Stimulated activated CD8-positive, alpha-beta memory T cell treated with anti-CD3 and anti-CD28 coated beads, Interleukin-4, amount 100 ng/mL, for 48 hours (primary cell): ENCODE measurements at places on chromosomes 12 and 14.
A peak's percentile ranks its signal among the peaks of the same experiment; 100 is the strongest.

- DNase-seq, result peak; percentile 71
Measured at GRCh38 chr14:68781161-68782021, 11.5 kb downstream of the ZFP36L1 start.

- no peak for DNase-seq
Measured at GRCh38 chr12:57614948-57615500, 3.8 kb downstream of the ARHGEF25 start.

DNA sequence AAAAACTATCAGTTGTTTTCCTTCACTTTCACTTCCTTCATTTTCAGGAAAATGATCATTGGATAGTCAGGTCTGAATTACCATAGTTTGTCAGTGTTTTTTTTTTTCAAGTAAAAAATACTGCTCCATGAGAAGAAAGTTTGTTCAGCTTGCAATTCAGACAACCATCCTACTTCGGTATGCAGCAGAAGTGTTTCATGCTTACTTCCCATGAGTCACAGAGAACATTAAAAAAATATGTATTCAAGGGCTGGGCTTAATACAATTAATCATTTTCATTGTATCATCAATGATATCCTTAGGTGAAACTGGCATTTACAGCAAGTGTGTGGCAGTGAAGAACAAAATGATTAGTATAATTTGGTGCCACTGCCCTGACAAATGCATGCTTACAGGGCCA lies 21.6 kb downstream of the PYM1 start:
- no peak for DNase-seq

- DNase-seq, result peak; percentile 25
Measured at GRCh38 chr12:96212456-96213375, 18.5 kb downstream of the ELK3 start.

- DNase-seq, result no peak
Measured at GRCh38 chr14:76375947-76376404, at the start of gene ESRRB. Gene ESRRB, plus strand, starts transcription at chr14:76376137. Its CDS starts 265 bp downstream, at chr14:76376402.

DNA sequence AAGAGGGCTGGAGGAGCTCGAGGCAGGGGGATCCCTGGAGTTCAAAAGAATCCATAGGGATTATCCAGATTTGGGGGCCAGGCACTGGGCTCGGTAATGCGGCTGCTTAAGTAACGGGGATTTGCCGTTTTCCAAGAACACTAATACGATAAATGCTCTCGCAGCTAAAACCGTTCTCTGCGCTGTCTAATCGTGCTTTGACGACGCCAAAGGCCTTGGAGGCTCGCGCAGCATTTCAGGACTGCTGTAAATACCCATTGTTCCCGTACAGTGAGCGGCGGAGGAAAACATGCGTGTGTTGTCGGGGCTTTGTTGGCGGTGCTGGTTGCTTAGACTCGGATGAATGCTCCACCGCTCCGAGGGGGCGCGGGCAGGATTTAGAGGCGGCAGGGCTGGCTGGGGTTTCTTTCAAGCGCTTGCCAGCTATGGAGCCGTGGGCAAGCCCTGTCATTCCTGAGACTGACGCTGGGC lies 26.2 kb downstream of the DIO3 start:
- peak; percentile 11 for DNase-seq

DNA sequence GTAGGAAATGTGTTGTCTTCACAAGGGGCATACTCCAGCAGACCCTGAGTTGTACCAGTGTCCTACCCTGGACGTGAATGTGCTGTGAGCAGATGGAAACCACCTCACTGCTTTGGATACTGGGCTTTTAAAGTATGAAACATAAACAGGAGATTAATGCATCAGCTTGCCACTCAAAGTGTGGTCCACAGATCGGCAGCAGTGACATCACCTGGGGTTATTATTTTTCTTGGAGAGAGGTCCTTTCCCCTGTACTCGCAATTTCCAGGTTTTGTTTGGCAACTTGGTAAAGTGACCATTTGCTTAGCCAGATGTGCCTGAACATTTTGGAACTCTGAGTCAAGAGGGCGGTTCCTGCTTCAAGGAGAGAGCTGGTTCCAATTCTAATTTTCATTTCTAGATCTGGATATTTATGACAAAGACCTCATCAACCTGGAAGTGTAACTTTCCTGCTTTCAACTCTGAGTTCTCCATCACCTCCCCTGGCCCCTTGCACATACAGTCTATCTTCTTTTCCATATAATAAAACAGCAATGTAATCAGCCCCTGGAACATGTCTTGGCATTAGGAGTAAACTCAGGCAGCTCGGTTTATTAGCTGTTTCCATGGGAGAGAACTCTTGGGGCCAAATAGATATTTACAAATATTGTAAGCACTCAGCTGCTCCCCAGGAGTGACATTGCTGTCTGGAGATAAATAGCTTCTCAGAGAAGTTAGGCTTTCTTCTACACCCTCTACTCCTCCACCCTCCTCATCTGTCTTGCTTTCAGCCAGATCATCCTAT lies 237.0 kb upstream of the TBX3 start:
- DNase-seq, result no peak

DNA sequence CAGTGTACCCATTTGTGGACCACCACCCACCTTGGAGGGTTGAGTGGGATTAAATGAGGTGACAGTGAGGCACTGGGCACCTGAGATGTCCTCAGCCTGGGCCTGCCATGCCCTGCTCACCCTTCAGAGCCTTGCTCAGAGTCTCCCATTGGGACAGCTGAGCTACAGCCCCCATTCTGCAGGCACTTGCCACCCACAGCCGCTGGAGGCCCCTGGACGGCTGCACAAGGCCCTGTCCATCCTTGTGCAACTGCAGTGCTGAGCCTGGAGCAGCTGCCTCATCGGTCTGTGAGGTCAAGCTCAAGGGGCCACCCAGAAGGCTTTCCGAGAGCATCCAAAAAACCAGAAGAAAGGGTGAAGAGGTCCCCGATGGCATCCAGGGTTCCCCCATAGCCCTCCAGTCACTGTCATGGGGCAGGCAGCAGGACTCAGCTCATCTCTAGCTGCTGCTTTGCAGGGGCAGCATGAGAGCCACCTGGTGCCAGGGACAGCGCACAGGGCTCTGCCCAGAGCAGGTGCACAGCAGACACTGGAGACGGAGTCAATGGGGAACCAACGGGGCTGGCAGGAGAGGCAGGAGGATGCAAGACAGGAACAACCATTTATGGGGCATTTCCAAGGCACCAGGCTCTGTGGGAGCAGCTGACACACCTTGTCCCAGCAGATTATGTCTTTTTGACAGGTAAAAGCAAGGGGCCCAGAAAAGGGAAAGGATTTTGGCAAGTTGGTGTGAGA lies 84.6 kb downstream of the ARL6IP4 start:
- no peak for DNase-seq

GRCh38 chr12:131635491-131636122 lies 75.3 kb upstream of the SFSWAP start:
- no peak for DNase-seq

GRCh38 chr12:30108666-30109065 lies 324.9 kb upstream of the TMTC1 start:
- no peak for DNase-seq

GRCh38 chr14:27686137-27686536 lies 1080.5 kb upstream of the FOXG1 start:
- no peak for DNase-seq

- DNase-seq, result peak; percentile 66
Measured at GRCh38 chr12:110281549-110282299, 677 bp downstream of the ATP2A2 start.

DNA sequence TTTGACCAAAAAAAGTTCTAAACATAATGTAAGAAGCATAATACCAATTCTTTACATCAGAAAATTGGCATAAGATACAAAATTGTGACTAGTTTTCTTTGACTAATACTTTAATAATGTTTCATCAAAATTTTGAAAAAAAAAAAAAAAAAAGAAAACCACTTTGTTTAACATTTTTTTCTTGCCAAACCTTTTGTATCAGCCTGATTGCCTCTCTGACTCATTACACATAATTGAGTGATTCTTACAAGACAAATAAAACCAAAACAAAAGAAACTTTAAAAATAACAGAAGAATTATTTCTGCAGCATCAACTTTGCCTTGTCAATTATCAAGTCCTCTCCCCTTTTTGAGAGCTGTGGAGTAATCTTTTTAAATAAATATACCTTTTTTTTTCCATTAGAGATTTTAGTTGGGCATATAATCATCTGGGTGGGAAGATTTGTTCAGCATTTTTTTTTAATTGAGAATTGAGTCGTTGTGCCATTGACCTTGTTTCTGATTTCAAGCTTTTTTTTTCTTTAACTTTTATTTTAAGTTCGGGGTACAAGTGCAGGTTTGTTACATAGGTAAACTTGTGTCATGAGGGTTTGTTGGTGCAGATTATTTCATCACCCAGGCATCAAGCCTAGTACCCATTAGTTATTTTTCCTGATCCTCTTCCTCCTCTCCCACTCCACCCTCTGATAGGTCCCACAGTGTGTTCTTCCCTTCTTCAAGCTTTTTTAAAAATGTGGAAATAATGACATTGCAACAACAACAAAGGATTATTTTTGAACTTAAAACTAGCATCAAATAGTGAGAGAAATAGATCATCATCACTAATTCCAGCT lies 45.8 kb upstream of the HMGA2 start:
- DNase-seq, result no peak

DNA sequence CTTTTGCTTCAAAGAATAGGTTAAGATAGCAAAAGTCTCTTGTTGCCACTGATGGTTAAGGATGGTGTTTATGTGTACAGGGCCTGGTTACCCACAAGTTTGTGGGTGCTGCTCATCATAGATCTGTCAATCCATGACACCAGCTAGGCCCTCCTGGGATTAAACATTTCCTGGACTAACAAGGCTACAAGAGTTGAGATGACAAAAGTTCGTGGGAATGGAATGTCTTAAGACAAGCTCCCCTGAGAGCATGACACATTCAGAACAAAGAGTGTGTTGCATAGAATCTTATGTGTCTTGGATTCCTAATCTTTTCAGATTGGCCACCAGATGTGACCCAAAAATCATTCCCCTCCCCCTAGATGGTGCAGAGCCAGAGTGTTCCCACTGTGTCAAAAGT lies 592.5 kb upstream of the USP15 start:
- no peak for DNase-seq

DNA sequence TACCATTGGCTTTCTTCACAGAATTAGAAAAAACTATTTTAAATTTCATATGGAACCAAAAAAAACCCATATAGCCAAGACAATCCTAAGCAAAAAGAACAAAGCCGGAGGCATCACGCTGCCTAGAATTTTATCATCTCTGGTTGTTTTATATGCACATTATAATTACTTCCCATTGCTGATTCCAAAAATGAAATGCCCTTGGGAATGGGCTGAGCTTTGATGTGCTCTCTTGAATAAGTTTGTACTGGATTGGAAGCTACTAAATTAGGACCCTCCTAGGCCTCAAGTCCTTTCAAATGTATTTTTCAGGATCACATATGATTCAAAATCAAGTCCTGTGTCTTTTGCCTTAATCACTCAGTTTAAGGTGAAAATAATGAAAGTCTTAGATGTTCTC lies 58.9 kb upstream of the DUSP6 start:
- no peak for DNase-seq

GRCh38 chr12:54341378-54342300 lies 16.7 kb downstream of the COPZ1 start:
- no peak for DNase-seq

- no peak for DNase-seq
Measured at GRCh38 chr12:10557766-10558165, 52.1 kb downstream of the EIF2S3B start.

DNA sequence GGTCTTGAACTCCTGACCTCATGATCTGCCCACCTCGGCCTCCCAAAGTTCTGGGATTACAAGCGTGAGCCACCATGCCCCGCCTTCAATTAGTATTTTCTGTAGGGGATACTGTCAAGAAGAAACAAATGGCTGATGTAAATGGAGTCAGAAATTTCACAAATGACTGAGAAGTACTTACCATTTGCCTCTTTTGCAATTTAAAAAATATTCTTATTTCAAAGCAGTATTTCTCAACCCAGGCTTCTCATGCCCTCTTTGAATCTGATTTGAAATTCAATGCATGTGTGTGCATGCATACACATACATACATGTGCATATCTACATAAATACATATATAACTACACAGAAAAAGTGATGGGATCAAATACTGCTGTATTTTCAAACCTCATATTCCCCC lies 4.4 kb downstream of the PSMA6 start:
- no peak for DNase-seq

- no peak for DNase-seq
Measured at GRCh38 chr14:61330511-61330910, 9.1 kb downstream of the PRKCH start.

DNA sequence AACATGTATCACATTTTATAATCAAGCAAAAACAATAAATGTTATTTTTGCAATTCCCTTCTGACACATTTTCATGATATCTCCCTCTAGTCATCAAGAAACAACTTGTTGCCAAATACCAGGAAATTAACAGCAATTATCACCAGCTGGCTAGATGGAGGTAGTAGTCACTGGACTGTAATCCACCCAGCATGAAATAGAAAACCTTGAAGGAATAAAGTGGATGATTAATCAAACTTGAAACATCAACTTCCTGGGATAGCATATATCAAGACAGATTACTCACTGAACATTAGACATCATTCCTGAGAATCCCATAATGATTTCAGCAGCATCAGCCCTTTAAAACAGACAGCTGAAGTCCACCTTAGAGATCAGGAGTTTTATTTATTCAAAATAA lies 259.0 kb downstream of the CCDC59 start:
- DNase-seq, result no peak

DNA sequence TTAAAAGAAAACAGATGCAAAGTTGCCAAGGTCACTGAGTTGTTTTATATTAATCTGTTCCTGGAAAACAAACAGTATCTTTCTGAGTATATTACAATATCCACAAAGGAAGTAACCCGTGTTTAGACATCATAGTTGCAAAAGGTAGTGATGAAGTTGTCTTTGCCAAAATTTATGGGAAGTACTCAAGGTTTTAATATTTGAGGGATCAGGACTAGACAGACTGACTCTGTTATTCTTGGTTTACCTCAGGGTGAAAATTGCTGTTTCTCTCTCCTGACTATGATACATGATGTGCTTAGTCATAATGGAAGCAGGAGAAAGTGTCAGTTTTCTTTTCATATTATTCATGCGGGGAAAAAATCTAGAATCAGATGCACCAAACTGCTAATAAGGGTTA lies 28.3 kb downstream of the TMEM233 start:
- DNase-seq, result no peak
